ENCODE measurements at places on chromosomes 6 and 20. TPM values are rescaled to one million over a fixed set of nuclear protein-coding genes. Genes with fewer than 3 reads are reported as not detected.

GRCh38 chr6:73078908-73079610 lies 146.2 kb downstream of the KHDC1L start:
- DNase-seq: no peak

Gene FAM83C
- total RNA-seq: 0.28 TPM

DNA sequence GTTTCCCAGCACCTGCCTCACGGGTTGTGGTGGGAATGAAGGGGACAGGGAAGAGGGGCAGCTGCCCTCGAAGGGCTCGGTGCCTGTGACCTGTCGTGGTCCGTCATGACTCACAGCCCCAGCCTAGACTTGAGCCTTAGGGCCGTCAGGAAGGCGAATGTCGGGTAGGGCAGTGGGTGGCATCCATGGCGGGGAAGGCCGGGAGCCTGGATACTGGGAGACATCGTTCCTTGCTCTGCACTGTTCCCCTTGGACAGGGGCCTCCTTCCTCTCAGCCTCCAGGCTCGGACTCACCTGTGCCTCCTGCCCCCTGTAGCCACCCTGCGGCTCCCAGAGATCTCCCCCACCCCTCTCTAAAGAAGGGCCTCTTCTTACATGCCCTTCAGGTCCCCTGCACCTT lies 52.2 kb upstream of the APCDD1L start:
- no peak for DNase-seq

GRCh38 chr6:140849456-140849855 lies 1283.3 kb upstream of the GJE1 start:
- DNase-seq: no peak

GRCh38 chr20:237489-237888 lies 10.4 kb downstream of the DEFB129 start:
- DNase-seq: no peak

- no peak for DNase-seq
Observed at GRCh38 chr20:37558779-37559178, 31.1 kb upstream of the BLCAP start.

Gene TSPYL1
- total RNA-seq: 159 TPM

Gene KHDC1L
- total RNA-seq: 4.7 TPM

GRCh38 chr20:63951398-63952209 lies 4.6 kb downstream of the UCKL1 start:
- DNase-seq: peak; percentile 51
